Heart left ventricle (tissue), 16 donors: ENCODE measurements at places on chromosomes 11 and 22. TPM values are rescaled to one million over a fixed set of nuclear protein-coding genes. Genes with fewer than 3 reads are reported as not detected.

Gene GLYATL1B
- not detected for total RNA-seq

Gene SYT12
- 2.2 TPM for total RNA-seq

Gene SLC17A6
- total RNA-seq: not detected

DNA sequence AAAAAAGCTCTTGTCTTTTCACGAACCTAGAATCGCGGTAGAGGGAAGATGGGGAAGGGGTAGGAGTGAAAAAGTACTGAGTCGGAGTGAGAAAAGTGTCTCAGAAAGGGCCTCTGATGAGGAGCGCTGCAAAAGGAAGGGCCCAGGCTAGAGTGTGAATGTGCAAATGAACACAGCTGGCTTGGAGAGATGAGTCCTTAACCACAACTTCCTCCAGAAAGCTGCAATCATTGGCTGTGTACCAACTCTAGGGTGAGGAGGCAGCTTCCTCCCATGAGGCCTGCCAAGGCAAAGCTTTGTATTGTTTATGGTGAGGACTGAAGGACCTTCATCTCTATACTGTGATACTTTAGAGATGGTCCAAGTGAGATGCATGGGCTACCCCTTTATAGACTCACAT, 566.9 kb upstream of the ANO5 start:
- peak; percentile 27 for DNase-seq

- DNase-seq: no peak
Observed at GRCh38 chr11:67820081-67820480, 145.7 kb upstream of the ALDH3B2 start.

GRCh38 chr11:77110836-77111235, 8.2 kb downstream of the OMP start:
- DNase-seq: no peak

DNA sequence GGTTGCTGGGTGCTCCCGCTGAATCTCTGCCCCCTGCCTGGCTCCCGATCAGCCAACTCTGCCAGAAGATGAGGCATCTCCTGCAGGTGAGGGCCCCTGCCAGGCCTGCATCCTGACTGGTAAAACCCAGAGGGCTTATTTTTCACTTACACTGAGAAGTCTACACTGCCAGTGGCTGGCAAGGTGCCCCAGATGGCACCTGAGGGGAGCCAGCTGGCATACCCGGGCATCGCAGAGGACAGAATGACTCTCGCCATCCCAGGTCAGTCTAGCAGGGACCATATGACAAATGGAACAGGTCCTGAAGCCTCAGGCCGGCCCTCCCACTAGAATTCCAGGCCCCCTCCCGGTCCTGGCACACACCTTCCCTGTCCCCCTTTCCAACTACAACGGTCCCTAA, 30.9 kb downstream of the MACROD1 start:
- DNase-seq: no peak

- DNase-seq: no peak
Observed at GRCh38 chr11:17613983-17614382, 66.9 kb downstream of the OTOG start.

DNA sequence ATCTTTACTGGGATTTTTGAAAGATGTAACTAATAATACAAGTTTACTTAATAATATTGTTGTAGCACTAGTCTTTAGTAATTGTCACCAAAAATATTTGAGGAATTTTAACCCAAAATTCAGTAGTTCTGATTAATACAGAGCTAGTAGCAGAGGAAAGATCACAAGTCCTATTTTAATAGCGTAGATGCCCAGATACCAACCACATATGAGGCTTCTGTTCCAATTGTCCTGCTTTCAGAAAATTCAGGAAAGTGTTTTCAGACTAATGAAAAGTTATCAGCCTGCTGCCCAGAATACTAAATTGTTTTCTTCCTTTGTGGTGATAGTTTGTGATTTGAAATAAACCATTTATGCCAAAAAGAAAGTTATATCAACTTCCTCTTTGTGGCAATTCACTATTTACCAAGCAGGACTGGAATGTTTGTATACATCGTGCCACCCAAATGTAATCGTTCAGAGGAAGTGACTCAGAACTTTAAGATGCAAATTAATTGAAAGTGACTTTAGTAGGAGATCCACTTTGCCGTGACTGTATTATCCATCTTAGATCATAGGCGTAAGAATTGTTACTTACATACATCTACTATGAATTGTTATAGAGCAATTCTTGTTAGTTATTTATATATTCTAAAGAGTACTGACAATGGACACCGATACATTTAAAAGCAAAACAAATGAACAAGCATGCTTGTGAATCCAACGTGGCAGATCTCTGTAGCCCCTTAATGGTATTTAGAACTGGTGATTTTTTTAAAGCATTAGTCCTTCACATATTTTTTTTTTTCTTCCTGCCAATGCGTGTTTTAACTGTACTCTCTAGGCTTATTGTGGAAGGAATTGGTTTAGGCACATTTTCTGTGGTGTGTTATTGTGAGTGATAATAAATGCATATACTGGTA, 231.0 kb downstream of the DDX10 start:
- DNase-seq: no peak

Gene IGF2
- 76.9 TPM for total RNA-seq

Gene HOATZ
- not detected for total RNA-seq

DNA sequence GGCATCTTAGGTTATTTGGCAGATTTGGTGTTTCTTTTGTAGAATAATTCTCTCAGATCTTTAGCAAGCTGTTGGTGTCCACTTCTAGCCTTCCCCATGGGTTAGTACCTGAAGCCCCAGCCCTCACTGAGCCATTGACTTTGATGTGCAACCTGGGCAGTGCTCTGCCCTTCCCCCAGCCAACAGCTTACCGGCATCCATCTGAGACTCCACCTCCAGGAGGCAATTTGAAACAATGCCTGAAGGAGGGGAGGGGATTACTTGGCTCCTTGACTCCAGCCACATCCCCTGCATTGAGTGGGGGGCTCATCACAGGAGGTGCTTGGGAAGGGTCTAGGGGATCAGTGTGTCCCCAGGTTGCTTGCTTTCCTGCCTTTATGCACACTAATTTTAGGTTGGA, 114.8 kb downstream of the TRIM29 start:
- no peak for DNase-seq

DNA sequence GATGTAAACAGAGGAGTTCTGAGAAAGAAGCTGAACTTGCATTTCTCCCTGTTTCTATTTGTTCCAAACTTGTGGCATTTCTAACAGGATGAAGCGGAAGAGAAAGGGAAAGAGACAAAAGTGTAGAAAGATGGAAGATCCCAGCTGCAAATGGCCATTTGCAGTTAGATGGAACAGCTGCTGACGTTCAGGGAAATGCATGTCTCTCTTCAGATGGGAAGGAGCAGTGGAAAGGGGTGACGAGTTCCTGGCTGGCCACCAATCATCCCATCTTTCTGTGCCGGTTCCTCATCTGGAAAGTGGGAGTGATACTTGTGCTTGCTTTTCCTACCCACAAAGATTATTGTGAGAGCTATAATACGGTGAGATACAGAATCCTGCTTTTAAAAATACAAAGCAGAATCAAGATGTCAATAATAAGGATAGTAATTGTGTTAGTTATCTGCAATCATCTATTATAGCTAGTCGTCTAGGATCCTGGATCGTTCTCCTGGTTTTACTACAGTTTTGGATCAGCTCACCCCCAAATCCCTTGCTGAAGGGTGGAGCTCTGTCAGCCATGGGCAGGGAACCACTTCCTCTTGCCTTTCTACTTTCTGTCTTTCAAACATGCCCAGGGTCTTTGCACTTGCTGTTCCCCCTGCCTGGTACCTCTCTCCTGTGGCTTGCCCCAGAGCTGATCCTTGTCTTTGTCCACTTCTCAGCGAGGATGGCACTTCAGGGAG, 1.2 kb upstream of the TIMP3 start:
- peak; percentile 59 for DNase-seq
